Activated CD4-positive, alpha-beta T cell treated with anti-CD3 and anti-CD28 coated beads, Interleukin-2, amount 10 ng/mL, durations not matched to agents 7 days and 5 days (primary cell): ENCODE measurements at places on chromosomes 7 and 10.

DNA sequence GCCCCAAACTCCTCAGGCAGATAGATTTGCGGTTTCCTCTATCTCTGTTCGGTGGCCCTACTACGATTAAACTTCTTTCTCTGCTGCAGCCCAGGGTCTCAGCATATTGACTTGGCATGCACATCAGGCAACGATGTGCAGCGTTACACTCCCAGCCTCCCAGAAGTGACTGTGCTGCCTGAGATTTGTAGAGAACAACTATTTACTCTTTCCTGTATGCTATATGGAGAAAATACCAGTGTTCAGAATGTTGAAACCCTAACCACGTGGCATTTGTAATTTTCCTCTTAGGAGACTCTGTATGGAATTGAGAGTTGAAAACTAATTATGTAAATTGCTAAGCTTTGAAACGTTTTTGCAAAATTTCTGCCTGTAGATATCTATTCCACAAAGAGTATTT, 50.9 kb downstream of the GNAI1 start:
- DNase-seq = no peak

GRCh38 chr10:75202321-75203045, 8.1 kb upstream of the VDAC2 start:
- no peak for DNase-seq

DNA sequence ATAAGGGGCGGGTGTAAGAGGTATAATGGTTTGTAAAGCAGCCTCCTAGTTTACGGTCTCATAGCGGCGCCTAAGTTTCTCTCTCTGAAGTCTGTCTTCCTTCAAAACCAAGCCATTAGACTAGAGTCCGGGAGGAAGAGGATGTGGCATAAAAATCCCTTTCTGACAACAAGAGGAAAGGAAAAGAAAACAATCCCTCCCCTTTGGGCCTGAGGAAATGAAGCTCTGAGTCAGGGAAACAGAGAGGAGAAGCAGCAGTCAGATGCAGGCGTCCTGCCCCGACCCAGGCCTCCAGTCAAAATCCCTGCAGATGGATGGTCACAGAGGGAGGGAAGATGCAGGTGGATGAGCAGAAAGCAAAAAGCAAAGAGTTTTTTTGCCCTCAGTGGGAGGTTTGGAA, 23.7 kb downstream of the PARP12 start:
- DNase-seq = no peak

DNA sequence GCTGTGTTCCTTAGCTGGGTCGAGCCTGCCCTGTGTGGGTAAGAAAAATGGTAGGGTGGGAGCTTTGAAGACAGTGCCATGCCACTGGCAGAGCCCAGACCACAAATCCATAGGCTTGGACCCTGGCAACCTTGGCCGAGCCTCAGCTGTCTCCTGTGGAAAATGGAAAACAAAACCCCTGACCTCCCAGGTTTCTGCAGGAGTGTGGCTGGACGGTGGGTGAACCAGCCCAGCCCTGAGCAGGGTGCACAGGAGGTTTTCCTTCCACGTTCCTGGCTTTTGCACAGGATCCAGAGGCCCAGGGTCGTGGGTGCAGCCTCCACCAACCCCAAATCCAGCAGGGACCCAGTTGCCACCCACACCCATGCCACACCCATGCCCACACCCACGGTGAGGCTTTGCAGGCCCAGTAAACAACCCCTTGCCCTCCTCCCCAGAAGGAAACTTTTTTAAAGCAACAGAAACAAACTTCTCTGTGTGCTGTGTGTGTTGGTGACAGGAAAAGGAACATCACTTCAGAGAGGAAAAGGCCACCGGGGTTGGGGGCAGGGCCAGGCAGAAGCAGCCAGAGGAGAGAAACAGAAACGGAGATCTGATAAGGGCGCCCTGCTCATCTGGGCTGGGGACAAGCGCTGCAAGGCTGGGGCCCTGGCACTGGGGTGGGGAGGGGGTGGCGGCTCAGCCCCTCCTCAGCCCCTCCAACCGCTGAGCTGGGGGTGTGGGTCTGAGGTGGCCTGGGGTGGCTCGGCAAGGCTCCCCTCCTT, 20.7 kb upstream of the ZMIZ1 start:
- DNase-seq = peak; percentile 88

DNA sequence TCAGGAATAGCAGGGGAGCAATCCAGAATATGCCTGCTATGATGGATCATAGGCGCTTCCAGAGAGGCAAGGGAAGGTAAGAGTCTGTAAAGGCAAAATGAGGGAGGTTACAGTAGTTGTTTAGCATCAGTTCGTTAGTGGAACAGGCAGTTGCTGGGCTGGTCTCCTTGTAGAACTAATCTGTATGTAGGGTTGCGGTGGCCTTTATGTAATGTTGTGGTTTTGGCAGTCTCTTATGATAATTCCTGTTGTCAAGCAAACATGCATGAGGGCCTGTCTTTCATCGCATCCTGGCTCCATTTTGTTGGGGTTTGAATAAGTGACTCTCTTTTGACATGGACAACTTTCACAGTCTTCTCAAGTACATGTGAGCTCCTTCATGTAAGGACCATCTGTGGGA, 427.8 kb upstream of the LRGUK start:
- DNase-seq = no peak

DNA sequence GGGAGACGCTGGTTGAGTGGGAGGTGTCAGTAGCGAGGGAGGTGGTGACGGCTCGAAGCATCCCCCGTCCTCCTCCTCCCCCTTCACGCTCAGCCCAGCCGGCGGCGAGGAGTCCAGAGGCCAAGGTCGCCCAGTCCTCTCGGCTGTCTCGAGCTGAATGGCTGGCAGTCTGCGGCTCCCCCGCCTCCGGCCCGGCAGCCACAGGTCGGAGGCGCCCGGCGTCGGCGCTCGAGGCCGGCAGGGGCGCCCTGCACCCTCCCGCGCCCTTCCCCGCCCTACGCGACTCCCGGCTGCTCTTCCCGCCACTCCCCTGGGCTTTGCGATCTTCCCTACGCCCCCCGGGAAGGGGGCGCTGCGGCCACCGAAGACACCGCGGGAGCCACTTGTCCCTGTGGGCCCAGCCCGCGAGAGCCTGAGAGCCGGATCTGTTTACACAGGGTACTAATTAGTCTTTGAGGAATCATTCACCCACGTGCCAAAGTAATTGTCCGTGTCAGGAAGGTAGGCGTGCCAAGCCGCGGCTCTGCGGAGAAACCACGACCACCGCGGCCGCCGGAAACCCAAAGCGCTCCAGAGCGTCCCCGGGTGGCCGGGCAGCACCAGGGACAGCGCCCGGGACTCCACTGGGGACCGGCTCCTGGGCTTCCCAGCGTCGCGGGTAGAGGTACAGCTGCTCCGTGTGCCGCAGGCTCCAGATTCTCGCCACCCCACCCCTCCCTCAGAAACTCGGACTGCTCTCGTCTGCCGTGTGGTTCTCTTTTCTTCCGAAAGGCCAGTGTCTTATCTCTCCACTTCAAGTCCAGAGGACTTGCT, at the start of gene NXPH1:
Gene NXPH1, plus strand, starts transcription at position 133 of the 813 bp plus-strand sequence.
- DNase-seq = no peak

DNA sequence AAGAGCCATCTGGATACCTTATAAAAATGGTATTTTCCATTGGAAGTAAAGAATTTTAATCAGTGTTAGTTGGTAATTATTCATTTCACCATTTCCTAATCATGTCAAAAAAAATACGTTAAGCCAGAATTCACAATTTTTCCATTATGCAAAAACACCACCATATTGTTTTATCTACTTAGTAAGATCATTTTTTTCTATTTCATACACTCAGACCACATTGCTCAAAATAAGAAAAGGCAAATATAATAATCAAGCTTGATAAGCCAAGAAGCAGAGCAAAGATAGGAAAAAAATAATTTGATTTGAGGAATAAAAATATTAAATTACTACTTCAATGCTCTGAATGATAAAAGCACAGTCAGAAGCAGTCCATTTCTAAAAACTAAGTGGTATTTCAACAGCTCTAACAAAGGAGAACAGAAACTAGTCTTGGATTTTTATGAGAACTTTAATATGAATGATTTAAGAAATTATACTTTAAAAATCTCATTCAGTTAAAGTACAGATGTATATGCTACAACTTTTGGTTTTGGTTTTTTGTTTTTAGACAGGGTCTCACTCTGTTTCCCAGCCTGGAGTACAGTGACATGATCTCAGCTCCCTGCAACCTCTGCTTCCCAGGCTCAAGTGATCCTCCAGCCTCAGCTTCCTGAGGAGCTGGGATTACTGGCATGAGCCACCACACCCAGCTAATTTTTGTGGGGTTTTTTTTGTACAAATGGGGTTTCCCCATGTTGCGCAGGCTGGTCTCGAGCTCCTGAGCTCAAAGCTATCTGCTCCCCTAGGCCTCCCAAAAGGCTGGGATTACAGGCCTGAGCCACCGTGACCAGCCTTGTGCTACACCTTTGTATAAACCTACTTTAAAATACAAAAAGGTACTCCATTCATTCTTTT, 46.6 kb downstream of the LRRN3 start:
- peak; percentile 7 for DNase-seq

GRCh38 chr10:48332166-48332870, 25.8 kb downstream of the MAPK8 start:
- no peak for DNase-seq

GRCh38 chr7:133431134-133431724, 178.4 kb downstream of the EXOC4 start:
- DNase-seq = no peak

GRCh38 chr10:3757250-3757637, 27.8 kb downstream of the KLF6 start:
- DNase-seq = peak; percentile 22

GRCh38 chr7:34373940-34374339, 284.1 kb upstream of the NPSR1 start:
- no peak for DNase-seq

DNA sequence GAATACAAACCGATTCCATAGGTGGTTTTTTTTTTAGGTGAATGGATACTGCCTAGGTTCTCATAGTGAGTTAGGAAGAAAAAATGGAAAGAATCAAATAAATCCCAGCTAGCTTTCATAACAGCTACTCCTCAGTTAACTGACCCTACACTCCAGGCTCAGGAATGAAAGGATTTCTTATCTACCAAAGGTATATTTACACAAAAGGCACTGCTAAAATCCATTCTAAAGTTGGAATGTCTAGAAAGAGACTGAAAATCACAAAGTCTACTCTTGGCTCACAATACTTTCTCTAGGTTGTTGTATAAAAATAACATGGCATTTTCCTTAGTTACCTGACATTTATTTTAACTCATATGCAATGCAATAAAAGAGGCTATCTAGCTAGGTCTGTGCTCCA, 375.2 kb downstream of the MAGI2 start:
- DNase-seq = no peak

DNA sequence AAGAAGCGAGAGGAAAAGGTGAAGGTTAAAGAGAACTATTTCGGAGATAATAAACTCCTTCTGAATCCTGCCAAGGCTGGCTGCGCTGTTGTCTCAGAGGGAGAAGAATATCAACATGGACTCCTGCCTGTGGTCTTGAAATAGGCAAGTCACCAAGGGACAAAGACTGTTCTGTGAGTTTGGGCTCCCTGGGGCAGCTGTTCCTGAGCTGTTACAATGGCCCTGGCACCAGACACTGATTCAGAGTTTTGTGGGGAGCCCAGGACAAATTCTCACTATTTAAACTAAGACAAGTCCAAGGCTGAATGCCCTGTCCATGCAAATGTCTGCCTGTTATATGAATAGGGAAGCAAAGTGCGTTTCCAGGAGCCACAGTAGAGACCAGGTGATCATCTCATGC, 81.4 kb downstream of the PRPF18 start:
- no peak for DNase-seq

- DNase-seq = no peak
These were observed 57.0 kb upstream of the DKK1 start for GRCh38 chr10:52256832-52257691.

GRCh38 chr7:27133409-27134231, 3.1 kb upstream of the HOXA4 start:
- no peak for DNase-seq

- DNase-seq = peak; percentile 3
These were observed 1.9 kb downstream of the SCART1 start for GRCh38 chr10:133455611-133456031.

DNA sequence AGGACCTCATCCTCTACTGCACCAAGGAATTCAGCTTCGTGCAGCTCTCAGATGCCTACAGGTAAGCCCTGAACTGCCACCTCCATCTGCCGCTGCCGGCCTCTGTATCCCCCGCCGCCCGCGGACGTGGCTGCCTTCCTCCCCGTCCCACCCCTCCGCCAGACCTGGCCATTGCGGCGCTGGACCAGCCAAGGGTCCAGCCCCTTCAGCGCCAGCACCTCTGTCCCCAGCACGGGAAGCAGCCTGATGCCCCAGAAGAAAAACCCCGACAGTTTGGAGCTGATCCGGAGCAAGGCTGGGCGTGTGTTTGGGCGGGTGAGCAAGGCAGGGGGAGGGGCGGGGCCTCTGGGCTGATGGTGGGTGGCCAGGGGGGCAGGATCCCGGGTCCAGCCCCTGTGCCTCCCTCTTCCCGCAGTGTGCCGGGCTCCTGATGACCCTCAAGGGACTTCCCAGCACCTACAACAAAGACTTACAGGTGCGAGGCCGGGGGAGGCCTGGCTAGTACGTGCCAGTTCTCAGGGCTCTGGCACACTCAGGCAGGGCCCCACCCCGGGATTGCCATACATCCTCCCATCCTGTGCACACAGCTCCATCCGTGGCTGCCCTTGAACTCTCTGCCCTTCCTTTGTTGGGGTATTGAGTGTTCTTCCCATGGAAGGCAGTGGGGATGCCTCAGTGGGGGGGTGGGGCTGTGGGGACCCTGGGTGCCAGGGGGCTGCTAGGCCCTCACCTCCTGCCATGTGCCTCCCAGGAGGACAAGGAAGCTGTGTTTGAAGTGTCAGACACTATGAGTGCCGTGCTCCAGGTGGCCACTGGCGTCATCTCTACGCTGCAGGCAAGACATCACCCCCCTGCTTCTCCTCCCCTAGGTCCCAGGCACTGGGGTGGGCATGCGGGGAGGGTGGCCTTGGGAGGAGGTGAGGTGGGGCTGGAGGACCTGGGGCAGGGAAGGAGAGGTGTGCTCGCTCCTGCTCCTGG, 13.5 kb downstream of the ASL start:
- DNase-seq = no peak

DNA sequence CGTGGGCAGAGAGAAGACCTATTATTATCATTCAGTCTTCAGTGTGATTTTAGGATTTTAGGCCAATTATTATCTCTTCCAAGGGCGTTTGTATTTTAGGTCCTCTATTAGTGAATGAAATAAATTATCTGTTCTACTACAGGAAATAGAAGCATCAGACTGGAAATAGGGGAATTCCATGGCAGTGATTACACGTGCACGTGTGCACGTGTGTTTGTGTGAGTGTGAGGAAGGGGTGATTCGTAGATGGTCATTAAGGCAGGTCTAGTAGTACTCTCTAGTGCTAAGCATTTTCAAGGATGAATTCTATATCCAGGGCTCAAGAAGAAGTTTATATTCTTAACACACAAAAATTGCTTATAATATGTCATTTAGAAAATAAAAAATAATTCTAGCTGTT, 623.2 kb downstream of the GATA3 start:
- no peak for DNase-seq
